ENCODE measurements at places on chromosomes 12 and 14. TPM values are rescaled to one million over a fixed set of nuclear protein-coding genes. Genes with fewer than 3 reads are reported as not detected.

The L2HGDH gene
- 7.0 TPM for total RNA-seq

- H3K4me3 ChIP-seq: no peak overlapping the region
- H3K4me1 ChIP-seq: no peaks in the 10 kb centered on the region
- no peak for DNase-seq
- no peaks in the 10 kb centered on the region for H3K36me3 ChIP-seq
- H3K27me3 ChIP-seq: no peaks in the 10 kb centered on the region
Measured at GRCh38 chr14:55706893-55707292, 126.9 kb downstream of the KTN1 start.

The SAMD4A gene
- total RNA-seq: 52.5 TPM

GRCh38 chr12:115620816-115621215, 656.7 kb downstream of the MED13L start:
- H3K27ac ChIP-seq: no peak overlapping the region
- H3K4me3 ChIP-seq: no peak overlapping the region
- peaks cover 4% of the 10 kb centered on the region for H3K4me1 ChIP-seq
- DNase-seq: no peak

DNA sequence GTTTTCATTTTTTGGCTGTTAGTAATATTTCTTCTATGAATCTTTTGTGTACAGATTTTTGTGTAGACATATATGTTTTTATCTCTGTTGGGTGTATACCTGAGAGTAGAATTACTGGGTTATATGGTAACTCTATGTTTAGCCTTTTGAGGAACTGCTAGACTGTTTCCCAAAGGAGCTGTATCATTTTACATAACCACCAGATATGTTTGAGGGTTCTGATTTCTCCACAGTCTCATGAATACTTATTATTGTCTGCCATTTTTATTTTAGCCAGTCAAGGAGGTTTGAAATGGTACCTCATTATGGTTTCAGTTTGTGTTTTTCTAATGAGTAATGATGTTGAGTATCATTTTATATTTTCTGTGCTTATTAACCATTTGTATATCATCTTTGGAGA, 1.9 kb downstream of the PCNX4 start:
- peak overlapping the region; percentile 99 for H3K27ac ChIP-seq
- no peaks in the 10 kb centered on the region for H3K27me3 ChIP-seq
- H3K4me3 ChIP-seq: peak overlapping the region; percentile 95
- DNase-seq: no peak
- H3K4me1 ChIP-seq: peaks cover 12% of the 10 kb centered on the region

GRCh38 chr12:120965534-120966091, 12.7 kb upstream of the HNF1A start:
- no peak for DNase-seq
- H3K27me3 ChIP-seq: peaks cover 3% of the 10 kb centered on the region
- no peak overlapping the region for H3K4me3 ChIP-seq
- no peaks in the 10 kb centered on the region for H3K36me3 ChIP-seq
- H3K4me1 ChIP-seq: no peaks in the 10 kb centered on the region
- H3K27ac ChIP-seq: no peak overlapping the region

The GALNT9 gene
- total RNA-seq: 0.93 TPM
